ENCODE measurements at places on chromosomes 1 and 21.

- DNase-seq: no peak
Observed at GRCh38 chr1:154987326-154987725, 4.2 kb downstream of the FLAD1 start.

DNA sequence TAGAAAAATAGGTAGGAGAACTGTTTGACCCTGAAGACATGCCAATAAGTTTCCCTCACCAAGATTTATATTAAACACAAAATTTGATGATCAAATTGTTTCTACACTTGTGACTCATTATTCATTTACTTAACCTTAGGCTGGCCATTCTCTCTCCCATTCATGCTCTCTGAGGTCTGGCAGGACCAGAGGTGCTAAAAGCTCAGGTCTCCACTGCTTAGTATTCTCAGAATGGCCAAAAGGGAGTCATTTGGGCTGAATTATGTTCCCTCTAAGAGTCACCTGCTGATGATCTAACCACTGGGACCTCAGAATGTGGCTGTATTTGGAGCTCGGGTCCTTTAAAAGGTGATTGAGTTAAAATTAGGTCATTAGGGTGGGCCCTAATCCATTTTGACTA lies 47.1 kb upstream of the ATP1B1 start:
- DNase-seq: no peak

DNA sequence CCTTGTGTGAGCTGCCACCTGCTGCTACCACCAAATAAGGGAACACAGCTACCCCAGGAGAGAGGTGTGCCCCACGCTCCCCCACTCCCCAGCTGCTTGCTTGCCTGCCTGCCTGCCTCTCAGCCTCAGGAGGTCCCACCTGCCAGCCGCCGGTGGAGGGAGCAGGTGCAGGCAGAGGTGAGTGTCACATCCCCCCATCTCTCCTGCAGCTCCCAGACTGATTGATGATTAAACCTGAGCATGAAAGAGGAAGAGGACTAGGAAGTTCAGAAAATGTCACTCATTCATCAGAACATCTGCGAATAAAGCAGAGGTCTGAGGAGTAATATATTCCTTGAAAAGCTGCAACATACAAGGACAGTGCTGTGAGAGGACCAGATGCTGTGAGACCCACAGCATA lies 58.6 kb upstream of the HIVEP3 start:
- DNase-seq: peak; percentile 83

DNA sequence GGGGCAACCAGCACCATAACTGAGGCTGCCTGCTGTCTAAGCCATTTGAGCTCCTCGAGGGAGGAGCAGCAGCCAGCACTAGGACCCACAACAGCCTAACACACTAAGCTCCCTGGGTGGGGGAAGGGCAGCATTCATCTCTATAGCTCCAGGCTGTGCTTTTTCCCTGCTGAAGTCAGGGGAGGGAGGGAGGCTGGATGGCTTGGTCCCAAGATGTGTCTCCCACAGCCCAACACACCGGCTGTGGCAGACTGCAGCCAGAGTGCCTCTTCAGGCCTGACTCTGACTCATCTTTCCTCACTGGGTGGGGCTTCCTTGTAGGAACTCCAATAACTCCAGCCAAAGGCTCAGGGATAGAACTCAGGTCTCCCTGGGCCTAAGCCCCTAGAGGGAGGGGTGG lies 296.3 kb downstream of the PRDM2 start:
- DNase-seq: no peak

GRCh38 chr1:109370712-109371340 lies 26.9 kb downstream of the SORT1 start:
- no peak for DNase-seq

DNA sequence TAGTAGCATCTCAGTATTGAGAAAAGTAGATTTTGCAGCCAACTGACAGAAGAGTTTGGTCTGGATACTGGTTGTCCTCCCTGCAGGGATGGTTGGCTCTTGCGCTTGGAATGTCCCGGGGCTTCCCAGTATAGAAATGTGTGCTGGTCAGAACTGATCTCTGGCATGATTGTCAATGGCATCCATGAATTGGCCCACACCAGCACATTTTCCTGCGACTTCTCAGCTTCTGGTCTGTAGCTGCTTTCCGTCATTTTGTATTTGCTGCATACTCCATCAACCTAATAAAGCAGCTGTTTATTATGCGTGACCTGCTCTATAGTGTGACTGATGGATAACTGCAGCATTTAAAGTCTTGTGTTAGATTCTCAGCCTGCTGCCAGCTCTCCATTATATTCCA lies 203.7 kb downstream of the S1PR1 start:
- no peak for DNase-seq

DNA sequence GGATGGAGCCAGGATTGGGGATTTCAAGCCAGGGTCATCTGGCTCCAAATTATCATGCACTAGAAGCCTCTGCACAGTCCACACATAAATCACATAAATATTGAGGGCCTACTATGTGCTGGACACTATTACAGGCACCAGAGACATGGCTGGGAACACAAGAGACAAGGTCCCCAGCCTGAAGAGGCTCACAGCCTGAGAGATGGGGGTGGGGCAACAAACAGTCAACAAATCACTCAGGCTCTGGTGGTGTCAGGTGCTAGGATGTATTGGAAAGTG lies 41.6 kb upstream of the LAPTM5 start:
- no peak for DNase-seq

DNA sequence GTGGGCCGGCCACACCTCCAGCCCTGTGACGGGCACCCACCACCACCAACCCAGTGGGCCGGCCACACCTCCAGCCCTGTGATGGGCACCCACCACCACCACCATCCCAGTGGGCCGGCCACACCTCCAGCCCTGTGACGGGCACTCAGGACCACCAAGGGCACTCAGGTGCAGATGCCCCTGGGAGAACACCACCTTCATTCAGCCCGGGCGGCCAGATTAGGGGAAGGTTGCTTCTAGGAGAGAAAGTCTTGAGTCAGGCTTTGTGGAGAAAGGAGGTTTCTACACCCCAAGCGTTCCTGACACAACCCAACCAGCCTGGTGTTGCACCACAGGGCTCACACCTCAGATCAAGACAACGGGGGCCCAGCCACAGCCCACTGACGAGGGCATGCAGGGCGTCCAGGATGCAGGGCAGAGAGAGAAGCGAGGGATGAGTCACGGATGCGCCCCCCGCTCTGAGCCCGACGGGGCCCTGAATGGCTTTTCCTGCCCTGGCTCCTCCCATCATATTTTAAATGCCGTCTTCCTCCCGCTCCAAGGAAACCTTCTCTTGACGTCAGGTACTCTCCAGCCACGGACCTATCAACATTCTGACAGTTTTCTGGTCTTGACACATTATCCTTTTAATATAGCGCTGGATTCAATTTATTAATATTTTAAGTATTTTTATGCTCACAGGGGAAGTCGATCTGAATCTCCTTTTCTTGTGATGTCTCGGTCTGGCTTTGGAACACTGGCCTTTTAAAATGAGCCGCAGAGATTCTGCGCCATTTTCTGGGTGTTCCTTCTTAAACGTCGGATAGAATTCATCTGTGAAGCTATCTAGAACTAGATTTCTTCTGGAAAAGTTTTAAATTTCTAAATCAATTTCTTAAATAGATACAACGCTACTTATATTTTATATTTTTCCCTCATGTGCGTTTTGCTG lies 631 bp upstream of the SPATC1L start:
- peak; percentile 36 for DNase-seq

- DNase-seq: no peak
Observed at GRCh38 chr1:222680080-222680479, 32.2 kb downstream of the AIDA start.

DNA sequence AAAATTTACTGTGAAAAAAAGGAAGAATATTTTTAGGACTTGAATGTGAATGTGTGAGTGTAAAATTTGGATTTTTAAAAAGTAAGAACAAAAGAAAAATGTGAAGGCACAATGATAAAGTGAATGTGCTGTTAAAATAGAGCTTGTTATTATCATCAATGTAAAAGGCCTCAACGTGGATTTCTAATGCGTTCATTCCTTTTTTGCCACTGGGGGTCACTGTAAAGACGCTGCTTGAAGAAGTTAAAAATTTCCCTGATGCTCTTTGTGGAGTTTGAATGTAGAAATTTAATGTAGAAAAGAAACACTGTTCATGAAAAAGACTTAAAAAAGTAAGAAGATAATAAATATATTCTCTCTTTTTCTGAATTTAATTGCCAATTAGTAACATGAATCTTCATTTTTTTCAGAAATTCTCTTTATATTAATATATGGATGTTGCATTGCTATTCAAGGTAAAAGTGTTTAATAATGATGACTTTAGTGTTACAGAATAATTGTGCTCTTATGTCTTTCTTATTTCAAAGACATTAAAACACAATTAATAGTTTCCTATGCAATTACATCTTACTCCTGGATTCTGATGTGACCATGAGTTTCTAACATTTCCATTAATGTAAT lies 161.5 kb downstream of the DNM3 start:
- DNase-seq: no peak

DNA sequence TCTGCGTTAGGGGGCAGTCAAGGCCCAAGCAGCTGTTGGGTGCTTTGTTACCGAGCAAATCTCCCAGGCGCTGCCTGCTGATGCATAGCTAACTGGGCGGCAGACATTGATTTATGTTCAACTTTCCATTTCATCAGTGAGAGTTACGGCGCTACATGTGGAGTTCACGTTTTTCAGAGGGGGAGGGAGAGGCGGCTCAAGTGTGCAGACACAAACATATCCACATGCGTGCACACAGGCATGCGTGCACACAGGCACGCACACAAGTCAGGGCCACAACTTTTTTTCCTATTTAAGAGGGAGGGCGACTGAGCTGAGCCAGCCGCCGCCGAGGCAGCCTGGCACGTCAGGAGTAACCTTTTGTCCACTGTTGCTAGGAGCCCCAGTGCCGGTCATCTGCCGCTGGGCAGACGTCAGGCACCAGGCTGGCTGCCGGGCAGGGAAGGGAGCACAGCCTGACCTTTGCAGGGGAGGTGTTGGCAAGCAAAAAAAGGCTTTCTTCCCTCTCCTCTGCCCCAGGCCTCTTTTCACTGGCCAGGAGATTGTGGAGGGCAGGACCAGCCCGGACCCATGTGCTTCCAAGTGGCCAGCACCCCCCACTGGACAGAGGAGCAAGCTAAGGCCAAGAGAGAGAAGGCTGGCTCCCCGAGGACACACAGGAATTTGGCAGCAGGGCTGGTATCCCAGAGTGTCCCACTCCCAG lies 73.3 kb downstream of the MRPL37 start:
- peak; percentile 94 for DNase-seq

DNA sequence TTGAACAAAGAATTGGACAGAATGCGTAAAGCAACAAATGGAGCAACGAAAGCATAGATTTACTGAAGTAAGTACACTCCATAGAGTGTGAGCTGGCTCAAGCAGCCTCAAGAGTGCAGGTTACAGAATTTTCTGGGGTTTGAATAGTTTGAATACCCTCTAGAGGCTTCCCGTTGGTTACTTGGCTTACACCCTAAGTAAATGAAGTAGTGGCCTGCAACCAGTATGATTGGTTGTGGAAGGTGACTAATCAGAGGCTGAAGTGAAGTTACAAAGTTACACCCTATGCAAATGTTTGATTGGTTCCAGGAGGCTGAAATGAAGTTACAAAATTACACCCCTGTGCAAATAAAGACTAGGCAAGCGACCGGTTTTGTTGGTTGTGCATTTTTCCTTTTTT lies 10.9 kb downstream of the TCEANC2 start:
- no peak for DNase-seq

DNA sequence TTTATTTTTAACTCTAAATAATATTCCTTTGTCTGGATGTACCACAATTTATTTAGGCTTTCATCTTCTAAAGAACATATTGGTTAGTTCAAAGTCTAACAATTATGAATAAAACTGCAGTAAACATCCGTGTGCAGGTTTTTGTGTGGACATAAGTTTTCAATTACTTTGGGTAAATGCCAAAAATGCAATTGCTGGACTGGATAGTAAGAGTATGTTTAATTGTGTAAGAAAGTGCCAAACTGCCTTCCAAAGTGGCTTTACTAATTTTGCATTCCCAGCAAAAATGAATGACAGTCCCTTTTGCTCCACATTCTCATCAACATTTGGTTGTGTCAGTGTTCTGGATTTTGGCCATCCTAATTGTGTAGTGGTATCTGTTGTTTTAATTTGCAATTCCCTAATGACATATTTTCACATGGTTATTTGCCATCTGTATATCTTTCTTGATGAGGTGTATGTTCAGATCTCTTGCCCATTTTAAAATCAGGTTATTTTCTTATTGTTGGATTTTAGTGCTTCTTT lies 113.8 kb downstream of the DPYD start:
- no peak for DNase-seq

- DNase-seq: peak; percentile 6
Observed at GRCh38 chr1:17819129-17819802, 64.1 kb downstream of the ACTL8 start.

GRCh38 chr1:97351846-97352245 lies 569.0 kb downstream of the DPYD start:
- DNase-seq: no peak

DNA sequence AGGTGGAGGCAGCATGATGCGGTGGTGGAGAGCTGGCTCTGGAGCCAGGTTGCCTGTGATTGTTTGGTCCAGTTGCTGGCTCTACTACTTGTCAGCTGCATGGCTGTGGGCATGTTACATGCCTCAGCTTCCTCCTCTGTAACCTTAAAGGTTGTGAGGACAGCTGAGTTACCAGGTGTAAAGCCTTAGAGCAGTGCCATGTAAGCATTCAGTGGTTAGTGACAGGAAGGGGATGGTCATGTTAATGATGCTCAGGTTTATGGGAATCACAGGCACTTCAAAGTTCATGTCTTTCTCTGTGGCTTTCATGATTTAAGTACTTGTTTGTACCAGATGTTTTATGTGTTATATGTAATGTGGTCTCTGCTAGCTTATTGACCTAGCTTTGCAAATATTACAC lies 32.6 kb downstream of the PTGFRN start:
- DNase-seq: no peak

DNA sequence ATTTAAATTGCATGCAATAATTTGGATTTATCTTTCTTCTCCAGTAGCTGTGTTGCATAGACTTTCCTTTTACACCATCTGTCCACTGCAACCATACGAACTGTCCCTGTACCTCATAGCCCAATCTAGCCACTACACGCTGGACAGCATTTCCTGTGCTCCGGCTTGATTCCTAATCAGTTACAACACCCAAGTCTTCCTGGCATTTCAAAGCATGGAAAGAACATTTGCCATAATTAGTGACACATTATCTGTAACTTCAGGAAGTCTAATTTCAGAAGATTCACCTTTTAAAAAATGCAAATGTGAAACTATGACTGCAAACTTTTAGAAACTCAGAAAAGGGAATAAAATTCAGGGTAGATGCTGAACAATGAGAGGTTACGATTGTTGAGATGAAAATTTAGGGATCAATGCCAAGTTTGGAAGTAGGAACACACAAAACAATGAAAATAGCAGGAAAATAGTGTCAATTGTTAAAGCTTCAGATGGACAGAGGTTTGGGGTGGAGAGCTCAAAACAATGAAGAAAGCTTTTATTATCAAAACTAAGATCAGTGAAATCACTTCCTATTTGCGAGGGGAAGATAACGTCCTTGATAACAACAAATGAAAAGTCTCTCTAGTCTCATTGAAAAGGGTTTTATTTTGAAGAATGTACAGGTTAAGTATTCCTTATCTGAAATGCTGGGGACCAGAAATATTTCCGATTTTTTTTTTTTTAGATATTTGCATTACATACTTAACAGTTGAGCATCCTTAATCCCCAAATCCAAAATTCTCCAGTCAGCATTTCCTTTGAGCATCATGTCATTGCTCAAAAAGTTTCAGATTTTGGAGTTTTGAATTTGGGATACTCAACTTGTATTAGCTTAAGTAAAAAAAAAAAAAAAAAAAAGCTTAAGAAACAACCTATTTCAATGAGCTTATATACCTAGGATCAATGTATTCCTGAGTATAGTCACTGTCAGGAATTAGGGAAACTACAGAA lies 107.3 kb downstream of the FNBP1L start:
- no peak for DNase-seq

- peak; percentile 84 for DNase-seq
Observed at GRCh38 chr1:91851130-91852010, 34.6 kb downstream of the TGFBR3 start.
